ENCODE measurements at places on chromosomes 4 and X. TPM values are rescaled to one million over a fixed set of nuclear protein-coding genes. Genes with fewer than 3 reads are reported as not detected.

The AFAP1 gene
- polyA plus RNA-seq = 2.6 TPM

The IL3RA gene
- polyA plus RNA-seq = 10.2 TPM

The AVPR2 gene
- polyA plus RNA-seq = 22.1 TPM

The CYBB gene
- 3.5 TPM for polyA plus RNA-seq

The ZNF711 gene
- polyA plus RNA-seq = 2.6 TPM

The P2RY8 gene
- polyA plus RNA-seq = 1.4 TPM

The TMEM31 gene
- not detected for polyA plus RNA-seq

Data from kidney (tissue), 22 donors.